Stimulated activated CD4-positive, alpha-beta T cell treated with anti-CD3 and anti-CD28 coated beads, Interleukin-2, amount 100 ng/mL, for 4 hours (primary cell): ENCODE measurements at places on chromosomes 2 and 18.
A peak's percentile ranks its signal among the peaks of the same experiment; 100 is the strongest.

- no peak for DNase-seq
These were observed 95.6 kb downstream of the TWIST2 start for GRCh38 chr2:238943338-238944067.

- no peak for DNase-seq
These were observed 19.3 kb upstream of the HPCAL1 start for GRCh38 chr2:10283106-10284062.

- no peak for DNase-seq
These were observed 41.6 kb downstream of the DHRS9 start for GRCh38 chr2:169110916-169111315.

DNA sequence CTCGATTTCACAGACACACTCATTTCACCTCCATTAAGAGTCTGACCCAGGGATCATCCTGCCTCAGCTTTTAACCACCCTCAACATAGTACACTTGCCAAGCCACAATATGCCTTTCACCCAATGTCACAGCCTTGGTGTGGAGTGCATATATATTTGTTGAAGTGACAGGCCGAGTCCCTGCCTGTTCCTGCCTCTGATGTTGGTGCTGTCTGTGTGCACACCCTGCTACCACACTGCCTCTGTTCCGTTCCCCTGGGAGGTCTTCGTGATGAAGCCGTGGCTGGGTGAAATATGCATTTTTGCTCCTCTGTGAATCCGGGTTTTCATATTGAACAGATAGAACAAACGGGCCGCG lies 90.3 kb downstream of the RNF144A start:
- DNase-seq = no peak

DNA sequence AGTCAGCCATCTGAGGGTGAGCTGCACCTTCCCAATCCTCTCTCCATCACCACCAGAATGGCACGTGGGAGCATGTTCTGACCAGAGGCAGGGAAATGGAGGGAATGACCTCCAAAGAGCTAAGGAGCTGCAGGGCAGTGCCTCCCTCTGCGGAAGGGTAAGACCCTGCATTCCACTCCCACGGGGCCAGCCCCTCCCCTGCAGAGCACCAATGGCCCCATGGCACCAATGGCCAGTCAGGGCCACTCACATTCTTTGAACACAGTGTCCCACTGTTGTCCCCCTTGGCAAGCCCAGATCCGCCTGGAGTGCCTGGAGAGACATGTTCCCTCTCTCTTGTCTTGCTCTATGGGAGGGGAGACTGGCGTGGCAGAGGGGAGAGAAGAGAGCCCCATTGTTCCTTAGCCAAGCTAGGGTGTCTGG lies 164.4 kb downstream of the TNS1 start:
- no peak for DNase-seq

- peak; percentile 62 for DNase-seq
These were observed 665 bp downstream of the MCM6 start for GRCh38 chr2:135875491-135876065.

- DNase-seq = no peak
These were observed 56.7 kb downstream of the NETO1 start for GRCh38 chr18:72811047-72811446.

DNA sequence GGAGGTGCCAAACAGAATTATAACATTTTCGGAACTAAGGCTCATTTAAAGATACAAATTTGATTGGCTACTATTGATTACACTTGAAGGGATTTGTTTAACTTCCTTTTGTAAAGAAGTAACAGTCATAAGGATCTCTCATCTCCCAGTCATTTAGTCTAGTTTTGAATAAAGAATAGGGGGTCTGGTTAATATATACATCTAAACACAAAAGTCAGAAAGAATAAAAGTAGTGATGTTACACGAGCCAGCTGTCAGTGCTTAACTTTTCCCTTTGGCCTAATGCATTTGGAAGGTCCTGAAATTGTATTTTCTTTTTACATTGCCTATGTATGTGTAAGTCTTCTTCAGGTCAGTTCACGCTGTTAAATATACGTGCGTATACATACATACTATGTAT lies 8.1 kb downstream of the SEPTIN2 start:
- DNase-seq = no peak

- DNase-seq = no peak
These were observed 78.2 kb downstream of the CELF4 start for GRCh38 chr18:37487400-37487867.

- no peak for DNase-seq
These were observed 21.2 kb upstream of the ALPI start for GRCh38 chr2:232434563-232435374.

- DNase-seq = no peak
These were observed 128.2 kb downstream of the HDAC4 start for GRCh38 chr2:239272626-239273025.

GRCh38 chr18:56097621-56098020 lies 509.6 kb upstream of the TCF4 start:
- DNase-seq = no peak

GRCh38 chr2:8893474-8893873 lies 56.1 kb upstream of the KIDINS220 start:
- no peak for DNase-seq
